ENCODE measurements at places on chromosomes 3 and 15.

DNA sequence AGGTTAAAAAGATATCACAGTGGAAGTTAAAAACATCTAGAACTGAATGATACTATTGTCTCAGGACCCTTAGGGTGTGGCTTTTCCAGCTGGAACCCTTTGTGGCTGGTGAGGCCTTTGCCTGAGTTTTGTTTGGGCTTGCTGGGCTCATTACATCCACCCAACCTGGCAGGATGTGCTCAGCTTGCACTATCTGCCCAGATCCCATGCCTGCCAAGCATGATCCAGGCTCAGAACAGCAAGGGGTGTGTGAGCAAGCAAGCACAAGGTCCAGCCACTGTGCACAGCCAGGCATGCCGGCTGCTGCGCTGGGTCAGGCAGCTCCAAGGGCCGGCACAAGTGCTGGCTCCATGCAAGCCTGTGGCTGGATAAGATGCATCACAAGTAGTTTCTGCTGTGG lies 512.7 kb upstream of the CDIN1 start:
- no peak for DNase-seq

- no peak for DNase-seq
Observed at GRCh38 chr3:42668793-42669217, 15.3 kb downstream of the ZBTB47 start.

- no peak for DNase-seq
Observed at GRCh38 chr15:62553911-62554563, 389.0 kb upstream of the C2CD4B start.

DNA sequence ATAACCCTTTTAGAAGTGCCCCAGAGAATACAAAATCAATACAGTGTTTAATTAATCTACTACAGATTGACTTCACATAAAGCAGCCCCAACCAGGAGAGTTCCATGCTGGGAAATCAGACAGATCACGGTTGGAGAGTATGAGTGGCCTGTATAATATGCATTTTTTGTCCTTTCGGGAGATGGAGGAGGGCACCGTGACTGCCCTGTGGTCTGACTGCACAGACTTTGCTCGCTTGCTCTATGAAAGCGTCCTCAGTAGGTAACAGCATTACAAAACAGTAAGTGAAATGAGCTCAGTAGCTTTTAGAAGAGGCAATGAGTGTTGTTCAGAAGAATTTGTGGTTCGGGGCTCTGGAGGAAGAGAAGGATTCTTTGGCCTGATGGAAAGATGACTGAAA lies 34.2 kb upstream of the SKIL start:
- DNase-seq: no peak

GRCh38 chr3:119596398-119596797 lies 1.3 kb upstream of the PLA1A start:
- DNase-seq: no peak

- no peak for DNase-seq
Observed at GRCh38 chr3:184977796-184978195, 165.8 kb downstream of the VPS8 start.

- DNase-seq: no peak
Observed at GRCh38 chr15:64583519-64583918, 123.1 kb downstream of the ZNF609 start.

DNA sequence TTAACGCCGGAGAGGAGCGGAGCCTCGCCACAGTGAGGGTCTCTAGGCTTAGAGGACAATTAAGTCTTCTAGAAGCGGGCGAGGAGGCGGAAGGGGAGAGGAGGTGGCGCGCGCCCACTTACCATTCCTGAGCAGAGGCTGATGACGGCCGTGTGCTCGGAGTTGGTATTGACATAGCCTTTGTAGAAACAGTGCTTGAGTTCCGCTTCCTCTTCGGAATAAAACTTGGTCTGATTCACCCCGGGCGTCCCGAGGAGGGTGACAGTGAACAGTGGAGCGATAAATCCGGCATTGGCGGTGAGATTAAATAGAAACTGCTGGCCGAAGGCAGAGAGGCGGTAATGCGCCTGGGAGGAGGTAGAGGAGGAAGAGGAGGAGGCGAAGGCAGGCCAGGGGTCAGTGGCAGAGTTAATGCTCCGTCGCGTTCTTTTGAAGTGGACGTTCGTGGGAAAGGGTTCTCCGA lies 1.3 kb downstream of the ADAMTS9 start:
- no peak for DNase-seq

- DNase-seq: no peak
Observed at GRCh38 chr3:102205647-102206046, 229.2 kb upstream of the ZPLD1 start.

- no peak for DNase-seq
Observed at GRCh38 chr3:25572919-25573385, 91.8 kb downstream of the TOP2B start.

GRCh38 chr3:169662132-169662842 lies 1.2 kb downstream of the MECOM start:
- DNase-seq: no peak

- no peak for DNase-seq
Observed at GRCh38 chr15:23416349-23417276, 30.4 kb downstream of the GOLGA6L2 start.

DNA sequence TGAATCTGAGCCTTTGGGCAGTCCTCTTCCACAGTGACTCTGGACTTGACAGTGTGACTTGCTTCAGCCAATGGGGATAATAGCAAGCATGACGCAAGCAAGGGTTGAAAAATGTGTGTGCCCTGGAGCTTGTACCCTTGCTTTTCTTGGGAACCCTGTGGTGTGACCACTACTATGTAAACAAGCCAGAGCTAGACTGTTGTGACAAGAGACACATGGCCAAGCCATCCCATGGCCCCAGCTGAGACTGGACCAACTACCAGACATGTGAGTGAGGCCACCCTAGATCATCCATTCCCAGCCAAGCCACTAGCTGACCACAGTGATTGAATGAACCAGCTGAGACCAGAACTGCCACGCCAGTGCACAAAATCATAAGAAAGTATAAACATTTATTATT lies 11.8 kb downstream of the MYO1E start:
- no peak for DNase-seq

DNA sequence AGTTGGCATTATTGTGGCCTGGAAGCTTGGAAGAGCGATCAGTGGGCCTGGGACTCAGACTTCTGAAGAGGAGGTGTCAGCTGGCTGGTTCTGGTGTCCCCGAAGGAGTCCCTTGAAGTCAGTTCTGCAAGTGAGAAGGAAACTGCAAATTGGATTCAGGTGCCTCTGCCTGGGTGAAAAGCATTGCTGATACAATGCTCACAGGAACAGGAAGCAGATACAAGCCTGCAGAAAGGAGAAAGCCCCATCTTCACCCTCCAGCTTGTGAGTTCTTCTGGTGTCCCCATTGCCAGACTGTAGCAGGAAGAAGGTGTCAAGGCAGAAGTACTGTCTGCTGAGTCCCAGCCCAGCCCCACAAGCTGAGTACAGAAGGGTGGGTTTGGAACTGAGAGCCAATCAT lies 271.3 kb downstream of the PLOD2 start:
- no peak for DNase-seq

GRCh38 chr3:182058488-182058887 lies 346.8 kb downstream of the SOX2 start:
- no peak for DNase-seq

DNA sequence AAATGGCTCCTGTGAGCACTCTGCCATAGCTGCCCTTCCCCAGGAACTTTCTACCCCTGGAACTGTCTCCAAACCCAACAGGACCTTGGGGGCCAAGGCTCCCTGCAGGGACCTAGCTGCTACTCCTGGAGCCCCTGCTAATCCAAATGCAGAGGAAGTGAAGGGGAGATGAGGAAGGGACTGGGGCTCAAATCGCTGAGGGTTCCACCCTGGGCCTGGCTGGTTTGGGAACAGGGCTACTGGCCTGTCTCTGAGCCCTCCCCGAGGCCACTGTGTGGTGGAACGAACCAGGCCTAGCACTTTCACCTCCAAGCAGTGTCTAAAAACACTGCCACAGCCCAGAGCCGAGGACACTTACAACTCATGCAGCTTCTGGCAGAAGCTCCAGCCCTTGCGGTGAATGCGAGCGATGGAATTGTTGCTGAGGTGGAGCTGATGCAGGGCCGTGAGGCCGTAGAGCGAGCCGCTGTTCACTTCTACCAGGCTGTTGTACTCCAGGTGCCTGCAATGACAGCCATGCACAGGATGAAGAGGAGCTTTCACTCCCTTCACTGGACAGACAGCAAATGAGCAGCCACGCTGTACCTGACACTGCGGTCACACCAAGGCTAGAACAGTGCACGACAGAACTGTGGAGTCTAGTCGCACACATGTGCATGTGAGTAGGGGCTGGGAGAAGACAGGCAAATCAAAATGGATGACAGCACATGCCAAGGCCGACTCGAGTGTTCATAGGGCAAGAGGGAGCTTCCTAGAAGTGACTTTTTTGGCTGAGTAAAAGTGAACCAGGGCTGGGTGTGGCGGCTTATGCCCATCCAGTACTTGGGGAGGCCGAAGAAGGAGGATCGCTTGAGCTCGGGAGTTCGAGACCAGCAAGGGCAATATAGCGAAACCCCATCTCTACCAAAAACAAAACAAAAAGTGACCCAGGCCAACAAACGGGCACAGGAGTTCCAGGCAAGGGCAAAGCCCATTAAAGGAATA lies 90.8 kb downstream of the LRIG1 start:
- no peak for DNase-seq

DNA sequence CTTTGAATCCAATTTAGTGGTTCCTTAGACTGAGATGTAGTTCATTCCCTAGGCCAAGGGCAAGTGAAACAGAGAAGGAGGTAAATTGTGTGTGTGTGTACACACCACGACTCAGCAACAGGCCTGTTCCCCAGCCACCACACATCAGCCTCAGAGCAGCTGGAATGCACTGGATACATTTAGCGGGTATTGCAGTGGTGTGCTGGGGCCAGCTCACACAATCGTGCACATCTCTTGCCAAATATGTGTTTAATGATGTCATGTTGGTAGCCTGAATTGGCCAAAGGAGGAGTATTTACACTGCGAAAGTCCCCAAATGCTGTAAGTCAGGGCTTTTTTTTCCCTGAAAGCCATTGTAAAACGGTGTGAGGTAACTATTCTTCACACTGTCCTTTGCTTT lies 82.3 kb downstream of the RBPMS2 start:
- DNase-seq: no peak

GRCh38 chr3:128584412-128585020 lies 66.1 kb downstream of the RPN1 start:
- peak; percentile 47 for DNase-seq

DNA sequence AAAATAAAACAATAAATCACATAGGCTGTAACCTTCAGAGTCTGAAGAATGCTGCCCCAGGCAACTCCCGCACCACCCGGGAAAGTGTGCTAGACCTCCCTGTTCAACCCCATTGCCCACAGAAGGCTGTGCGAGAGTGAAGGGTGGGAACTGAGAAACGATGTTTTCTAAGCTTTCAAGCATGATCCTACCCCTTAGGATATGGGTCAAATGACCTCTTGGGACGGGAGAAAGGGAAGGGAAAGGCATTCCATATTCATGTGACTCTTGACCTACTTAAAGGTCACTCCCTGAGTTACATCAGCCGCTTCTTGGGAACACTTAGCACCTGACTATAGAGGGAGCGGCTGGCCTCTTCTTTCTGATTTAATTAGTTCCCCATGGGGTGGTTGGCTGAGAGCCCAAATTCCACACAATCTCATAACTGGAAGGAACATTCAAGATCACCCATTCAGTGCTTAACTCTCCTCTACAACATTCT lies 114.7 kb upstream of the SLC24A5 start:
- no peak for DNase-seq

DNA sequence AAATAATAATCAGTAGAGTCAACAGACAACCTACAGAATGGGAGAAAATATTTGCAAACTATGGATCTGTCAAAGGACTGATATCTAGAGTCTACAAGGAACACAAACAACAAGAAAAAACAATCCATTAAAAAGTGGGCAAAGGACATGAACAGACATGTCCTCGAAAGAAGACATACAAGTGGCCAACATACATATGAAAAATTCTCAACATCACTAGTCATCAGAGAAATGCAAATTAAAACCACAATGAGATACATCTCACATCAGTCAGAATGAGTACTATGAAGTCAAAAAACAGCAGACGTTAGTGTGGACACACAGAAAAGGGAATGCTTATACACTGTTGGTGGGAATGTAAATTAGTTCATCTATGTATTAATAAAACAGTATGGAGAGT lies 33.7 kb downstream of the SLC2A2 start:
- no peak for DNase-seq

GRCh38 chr3:69364354-69364753 lies 21.5 kb downstream of the FRMD4B start:
- DNase-seq: no peak

- DNase-seq: no peak
Observed at GRCh38 chr15:35934383-35935049, 388.6 kb upstream of the DPH6 start.

DNA sequence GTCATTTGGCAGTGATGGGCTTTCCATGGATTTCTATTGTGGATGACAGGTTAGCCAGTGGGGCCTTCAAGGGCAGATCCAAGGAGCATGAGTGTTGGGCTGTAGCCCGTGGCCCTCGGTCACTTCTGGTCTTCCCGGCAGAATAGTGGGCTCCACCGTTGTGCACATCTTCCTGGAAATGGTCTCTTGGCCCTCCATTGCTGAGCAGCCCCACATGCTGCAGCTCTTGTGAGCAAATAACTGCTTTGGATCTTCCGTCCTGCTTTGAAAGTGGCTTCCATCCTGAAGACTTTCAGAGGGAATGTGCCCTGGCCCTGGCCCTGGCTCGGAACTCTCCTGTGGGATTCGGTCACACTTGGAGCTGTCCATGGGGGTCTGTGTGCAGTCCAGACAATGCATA lies 102.8 kb downstream of the SNRPN start:
- no peak for DNase-seq

DNA sequence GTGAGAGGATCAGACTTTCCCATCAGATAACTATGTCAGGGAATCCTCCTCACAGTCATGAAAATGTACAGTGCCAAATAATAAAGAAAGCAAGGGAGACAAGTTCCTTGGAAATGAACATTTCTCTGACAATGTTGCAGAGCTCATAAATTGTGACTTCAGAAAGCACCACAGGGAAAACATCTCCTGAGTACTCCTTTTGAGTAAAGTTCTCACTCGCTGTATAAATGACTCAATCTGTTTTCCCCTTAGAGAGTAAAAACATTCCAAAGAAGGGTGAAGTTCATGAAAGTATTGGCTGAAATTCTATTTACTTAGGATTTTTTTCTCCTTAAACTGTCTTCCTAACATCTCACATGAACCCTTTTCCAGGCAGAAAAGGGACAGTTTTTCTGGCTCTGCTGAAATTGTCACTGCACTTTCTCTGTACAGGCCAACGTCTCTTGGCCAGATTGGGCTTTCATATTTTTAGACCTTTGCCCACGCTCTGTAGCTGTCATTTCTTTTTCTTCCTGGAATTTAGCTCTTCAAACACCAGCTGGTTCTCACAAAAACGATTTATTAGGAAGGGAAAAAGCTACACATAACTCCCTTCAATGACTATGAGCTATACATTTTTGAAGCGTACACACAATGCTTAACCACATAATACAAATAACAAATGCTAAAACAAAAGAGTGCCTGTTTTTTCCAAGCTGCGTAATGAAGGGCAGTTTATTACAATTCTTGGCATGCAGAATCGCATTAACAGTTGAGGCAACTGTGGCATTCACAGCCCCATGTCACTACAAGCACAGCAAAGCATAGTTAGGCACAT lies 216.1 kb downstream of the ATP8B4 start:
- DNase-seq: no peak

Measured in activated CD4-positive, alpha-beta T cell treated with anti-CD3 and anti-CD28 coated beads for 24 hours (primary cell).